ENCODE measurements at places on chromosomes 16 and 17.
A peak's percentile ranks its signal among the peaks of the same experiment; 100 is the strongest.

DNA sequence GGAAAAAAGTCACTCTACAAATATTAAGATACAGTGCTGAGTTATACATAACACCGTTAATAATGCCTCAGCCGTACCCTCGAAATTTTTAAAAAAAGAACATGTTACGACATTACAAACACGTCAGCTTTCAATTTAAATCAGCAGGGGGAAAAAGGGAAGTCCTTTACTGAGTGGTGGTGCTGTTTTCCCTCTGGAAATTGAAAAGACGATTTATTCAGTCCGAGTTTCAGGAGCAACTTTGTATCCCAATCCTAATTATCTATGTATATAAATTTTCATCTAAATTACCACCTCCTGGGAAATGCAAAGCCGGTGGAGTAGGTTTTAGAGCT lies 1.3 kb downstream of the NETO2 start:
- no peak for DNase-seq

GRCh38 chr17:28228109-28228840 lies 90.7 kb upstream of the TMEM97 start:
- DNase-seq, result no peak

DNA sequence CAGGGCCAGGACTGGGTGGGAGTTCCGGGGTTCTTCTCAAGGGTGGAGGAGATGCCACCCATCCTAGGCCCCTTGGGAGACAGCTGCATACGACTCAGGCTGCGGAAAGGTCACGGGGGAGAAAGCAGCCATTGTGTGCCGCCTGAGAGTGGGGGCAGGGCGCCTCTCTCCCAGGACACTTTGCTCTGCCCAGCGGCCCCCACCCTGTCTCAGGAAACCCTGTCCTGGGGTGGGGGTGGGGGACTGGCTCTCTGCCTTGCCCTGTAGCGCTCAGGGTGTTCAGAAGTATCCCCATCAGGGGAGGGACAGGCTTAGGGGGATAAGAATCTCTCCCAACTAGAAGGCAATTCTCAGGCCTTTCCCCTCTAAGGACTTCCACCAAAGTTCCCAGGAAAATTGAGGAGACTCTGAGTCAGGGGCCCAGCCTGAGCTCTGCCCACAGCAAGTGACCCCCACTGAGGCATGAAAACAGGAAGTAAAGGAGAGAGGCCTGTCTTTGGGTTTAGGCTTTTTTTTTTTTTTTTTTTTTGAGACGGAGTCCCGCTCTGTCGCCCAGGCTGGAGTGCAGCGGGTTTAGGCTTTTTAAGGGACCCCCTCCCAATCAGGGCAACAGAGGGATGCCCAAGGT lies 4.9 kb downstream of the GIT1 start:
- DNase-seq, result no peak

- no peak for DNase-seq
These were observed 29.7 kb upstream of the FASN start for GRCh38 chr17:82127704-82128103.

DNA sequence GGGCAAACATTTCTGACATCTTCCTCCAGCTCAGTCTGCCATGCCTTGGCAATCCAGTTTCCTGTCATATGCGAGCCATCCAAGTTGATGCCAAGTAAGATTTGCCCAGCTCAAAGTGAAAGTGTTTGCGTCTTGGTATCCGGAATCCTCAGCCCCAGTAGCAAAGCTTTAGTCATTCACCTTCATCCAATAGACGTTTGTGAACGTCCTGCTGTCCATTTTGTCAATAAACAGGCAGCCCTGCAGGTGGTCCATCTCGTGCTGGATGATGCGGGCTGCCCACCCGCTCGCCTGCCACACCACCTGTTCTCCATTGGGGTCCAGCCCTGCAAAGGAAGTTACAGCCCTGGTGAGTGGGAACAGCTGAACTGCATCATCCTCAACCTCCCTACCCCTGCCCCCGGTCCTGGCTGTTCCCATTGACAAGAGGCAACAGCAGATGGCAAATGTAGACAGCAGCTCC lies 1.5 kb downstream of the PDF start:
- no peak for DNase-seq

GRCh38 chr16:70701036-70701435 lies 15.2 kb upstream of the MTSS2 start:
- no peak for DNase-seq

GRCh38 chr16:52298769-52299168 lies 248.2 kb downstream of the TOX3 start:
- DNase-seq, result no peak

- no peak for DNase-seq
These were observed 1390.1 kb upstream of the CDH8 start for GRCh38 chr16:63426275-63426870.

DNA sequence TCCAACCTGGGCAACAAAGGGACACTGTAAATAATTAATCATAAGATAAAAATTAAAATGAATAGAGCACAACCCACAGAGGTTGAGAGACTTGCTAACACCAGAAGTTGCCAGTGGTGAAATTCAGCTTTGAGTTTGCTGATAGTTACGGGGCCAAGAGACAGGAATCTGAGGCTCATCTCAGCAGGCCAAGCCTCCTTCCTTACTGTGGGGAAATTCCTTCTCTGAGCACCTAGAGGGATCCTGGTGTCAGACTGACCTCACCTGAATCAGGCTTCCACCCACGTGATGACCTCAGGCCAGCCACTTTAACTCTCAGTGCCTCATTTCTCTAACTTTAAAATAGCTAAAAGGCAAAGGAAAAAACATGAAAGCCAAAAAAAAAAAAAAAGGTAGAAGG lies 4.7 kb downstream of the ABAT start:
- no peak for DNase-seq

DNA sequence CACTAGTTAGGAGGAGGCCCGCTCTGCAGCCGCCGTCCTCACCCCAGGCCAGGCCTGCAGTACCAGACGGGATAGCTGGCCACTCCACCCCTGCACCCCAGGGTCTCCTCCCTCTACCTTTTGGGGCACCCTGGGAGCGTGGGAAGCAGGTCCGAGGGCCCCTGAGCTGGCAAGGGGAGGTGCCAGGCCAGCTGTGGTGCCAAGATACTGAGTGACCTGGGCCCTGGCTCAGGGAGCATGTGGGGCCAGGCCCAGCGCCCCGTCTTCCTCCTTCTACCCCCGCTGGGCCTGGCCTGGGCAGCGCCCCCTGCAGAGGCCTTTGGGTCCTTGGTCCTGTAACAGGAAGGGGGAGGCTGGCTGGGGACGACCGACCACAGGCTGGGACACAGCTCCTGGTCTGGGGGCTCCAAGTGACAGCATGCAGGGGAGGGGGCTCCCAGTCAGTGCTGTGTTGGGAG lies 13.0 kb downstream of the PAM16 start:
- DNase-seq, result no peak

DNA sequence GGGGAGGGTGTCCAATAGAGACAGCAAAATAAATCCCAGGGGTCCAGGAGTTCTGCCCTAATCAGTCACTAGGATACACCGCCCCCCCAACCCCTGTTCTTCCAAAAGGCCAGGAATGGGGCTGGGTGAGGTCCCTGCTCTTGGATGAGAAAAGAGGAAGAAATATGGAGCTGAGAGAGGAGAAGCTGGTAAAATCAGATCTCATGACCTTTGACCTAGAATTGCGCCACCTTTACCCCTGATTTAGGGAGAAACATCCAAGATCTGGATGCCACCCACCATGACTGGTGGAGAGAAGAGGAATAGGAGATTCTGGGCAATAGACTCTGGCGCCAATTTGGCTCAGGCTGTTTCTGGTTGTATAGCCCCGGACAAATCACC lies 707 bp upstream of the CACNB1 start:
- DNase-seq, result no peak

GRCh38 chr16:50585331-50585776 lies 37.2 kb downstream of the NKD1 start:
- no peak for DNase-seq

DNA sequence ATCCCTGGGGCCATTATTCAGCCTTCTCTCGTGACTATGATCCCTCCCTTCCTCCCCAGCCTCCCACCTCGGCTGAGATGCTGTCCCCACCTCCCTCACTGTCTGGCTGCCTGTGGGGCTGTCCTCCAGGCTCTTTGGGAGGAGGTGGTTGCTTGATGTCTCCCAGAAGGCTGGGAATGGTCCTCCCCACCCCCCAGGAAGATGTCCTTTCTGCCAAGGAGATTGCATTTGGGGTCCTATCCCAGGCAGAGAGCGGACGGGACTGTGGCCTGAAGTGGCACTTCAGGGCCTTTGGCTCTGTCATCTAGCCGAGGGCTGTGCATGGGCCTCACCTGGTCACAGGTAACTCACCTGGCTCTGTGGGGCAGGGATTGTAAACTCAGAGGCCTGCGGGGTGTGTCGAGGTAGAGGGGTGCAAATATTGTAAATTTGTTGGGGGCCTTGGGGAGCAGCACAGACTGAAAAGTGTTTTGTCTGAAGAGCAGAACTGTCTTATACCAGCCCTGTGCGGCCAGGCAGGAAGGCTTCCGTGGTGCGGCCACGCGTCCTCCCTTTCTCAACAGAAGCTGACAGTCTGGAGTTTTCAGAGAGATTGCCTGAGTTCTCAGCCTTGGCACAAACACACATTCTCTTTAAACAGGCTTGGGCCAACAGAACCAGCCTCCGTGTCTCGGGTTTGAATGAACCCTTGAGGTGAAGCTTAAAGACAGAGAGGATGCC lies 177.9 kb downstream of the SEC14L1 start:
- no peak for DNase-seq

GRCh38 chr17:16521070-16521727 lies 29.2 kb upstream of the LRRC75A start:
- DNase-seq, result peak; percentile 29

- no peak for DNase-seq
These were observed 157.4 kb upstream of the ZFHX3 start for GRCh38 chr16:73205153-73205886.

DNA sequence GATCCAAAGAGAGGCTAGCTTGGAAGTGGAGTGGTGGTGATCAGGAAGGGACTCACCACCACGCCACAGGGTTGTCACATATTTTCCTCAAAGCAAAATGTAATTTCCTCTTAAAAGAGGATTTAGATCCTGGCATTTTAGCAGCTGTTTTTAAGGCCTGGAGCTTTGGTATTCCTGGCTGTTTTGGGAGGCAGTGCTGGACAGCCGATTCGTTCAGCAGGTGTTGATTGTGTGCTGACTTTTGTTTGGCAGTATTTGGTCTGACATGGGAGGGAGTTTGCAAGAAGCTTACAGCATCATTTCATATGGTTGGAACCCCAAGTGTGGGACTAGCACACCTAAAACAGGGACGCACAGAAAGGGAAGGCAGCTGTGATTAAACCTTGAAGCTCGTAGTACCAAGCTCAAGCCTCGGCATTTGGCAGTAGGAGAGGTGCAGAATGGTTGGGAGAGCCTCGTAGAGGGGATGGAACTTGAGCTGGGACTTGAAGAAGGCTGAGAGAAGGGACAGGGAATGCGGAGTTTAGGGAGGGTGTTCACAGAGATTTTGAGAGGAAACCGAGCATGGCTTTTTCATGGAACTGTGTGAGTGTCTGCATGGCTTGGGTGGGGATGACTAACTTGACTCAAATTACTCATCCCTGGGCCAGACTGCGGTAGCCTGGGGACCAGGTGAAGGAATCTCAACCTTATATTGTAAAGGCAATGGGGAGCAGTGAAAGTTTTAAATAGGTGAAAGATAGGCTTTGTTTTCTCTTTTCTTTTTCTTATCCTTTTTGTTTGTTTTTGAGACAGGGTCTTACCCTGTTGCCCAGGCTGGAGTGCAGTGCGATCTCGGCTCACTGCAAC lies 52.3 kb downstream of the RPTOR start:
- no peak for DNase-seq

- DNase-seq, result no peak
These were observed 78.7 kb downstream of the LITAF start for GRCh38 chr16:11507991-11508390.

GRCh38 chr17:76124582-76125390 lies 16.3 kb downstream of the FOXJ1 start:
- no peak for DNase-seq

DNA sequence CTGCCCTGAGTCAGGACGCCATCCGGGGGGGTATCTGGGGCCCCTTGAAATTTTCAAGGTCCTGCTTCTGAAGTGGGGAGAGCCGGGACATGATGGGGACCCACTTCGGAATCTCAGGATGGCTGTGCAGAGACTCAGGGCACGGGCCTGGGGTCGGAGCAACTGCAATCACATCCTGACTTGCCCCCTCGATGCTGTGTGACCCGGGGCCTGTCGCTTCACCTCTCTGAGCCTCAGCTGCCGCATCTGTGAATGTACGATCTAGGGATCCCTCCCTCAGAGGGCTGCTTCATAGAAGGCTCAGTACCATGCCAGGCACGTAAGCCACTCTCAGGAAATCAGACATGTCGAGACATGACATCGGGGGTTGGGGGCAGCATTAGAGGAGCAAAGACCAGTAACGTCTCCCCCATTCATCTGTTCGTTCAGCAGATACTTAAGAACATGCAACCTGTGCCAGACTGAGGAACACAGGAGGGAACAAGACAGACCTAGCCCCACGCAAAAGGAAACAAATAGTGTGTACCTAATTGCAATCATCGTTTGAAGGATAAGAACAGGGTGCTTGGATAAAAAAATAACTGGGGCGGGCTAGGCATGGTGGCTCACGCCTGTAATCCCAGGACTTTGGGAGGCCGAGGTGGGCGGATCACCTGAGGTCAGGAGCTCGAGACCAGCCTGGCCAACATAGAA lies 229.6 kb downstream of the PARN start:
- no peak for DNase-seq

- DNase-seq, result no peak
These were observed 821 bp downstream of the C16orf86 start for GRCh38 chr16:67667453-67667816.

GRCh38 chr17:70314506-70314905 lies 145.2 kb downstream of the KCNJ2 start:
- DNase-seq, result no peak

DNA sequence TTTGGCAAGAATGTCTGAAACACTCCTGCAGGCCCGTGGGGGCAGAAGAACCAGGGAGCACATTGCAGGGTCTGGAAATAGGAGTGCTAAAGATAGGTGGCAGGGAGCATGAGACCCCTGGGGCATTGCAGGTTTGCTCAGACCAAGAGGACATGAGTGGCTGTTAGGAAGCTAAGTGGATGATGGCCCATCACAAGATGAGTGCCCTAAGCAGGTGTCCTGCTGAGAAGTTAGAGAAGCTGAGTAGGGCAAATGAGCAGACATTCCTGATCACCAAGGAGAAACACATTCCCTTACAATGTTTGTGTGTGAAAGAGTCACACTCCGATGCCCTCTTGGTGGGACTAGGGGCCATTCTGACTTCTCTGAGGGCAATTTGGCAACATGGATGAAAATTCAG lies 9.9 kb downstream of the MLYCD start:
- DNase-seq, result no peak

- DNase-seq, result no peak
These were observed 66.4 kb downstream of the CDK5R1 start for GRCh38 chr17:32553168-32553567.

DNA sequence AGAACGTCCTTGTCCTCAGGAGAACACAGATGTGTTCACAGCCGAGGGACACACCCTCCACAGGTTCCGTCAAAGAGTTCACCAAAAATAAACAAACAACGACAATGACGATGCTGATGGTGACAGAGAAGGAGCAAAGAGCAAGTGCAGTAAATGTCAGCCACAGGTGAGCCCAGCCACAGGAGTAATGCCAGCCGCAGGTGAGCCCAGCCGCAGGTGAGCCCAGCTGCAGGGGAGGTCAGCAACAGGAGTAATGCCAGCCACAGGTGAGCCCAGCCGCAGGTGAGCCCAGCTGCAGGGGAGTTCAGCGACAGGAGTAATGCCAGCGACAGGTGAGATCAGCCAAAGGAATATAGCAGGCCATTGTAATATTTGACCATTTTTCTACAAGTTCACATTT lies 315.2 kb downstream of the FOXL1 start:
- no peak for DNase-seq
